GOT3 (cell line): ENCODE measurements at places on chromosomes 3 and 15.

DNA sequence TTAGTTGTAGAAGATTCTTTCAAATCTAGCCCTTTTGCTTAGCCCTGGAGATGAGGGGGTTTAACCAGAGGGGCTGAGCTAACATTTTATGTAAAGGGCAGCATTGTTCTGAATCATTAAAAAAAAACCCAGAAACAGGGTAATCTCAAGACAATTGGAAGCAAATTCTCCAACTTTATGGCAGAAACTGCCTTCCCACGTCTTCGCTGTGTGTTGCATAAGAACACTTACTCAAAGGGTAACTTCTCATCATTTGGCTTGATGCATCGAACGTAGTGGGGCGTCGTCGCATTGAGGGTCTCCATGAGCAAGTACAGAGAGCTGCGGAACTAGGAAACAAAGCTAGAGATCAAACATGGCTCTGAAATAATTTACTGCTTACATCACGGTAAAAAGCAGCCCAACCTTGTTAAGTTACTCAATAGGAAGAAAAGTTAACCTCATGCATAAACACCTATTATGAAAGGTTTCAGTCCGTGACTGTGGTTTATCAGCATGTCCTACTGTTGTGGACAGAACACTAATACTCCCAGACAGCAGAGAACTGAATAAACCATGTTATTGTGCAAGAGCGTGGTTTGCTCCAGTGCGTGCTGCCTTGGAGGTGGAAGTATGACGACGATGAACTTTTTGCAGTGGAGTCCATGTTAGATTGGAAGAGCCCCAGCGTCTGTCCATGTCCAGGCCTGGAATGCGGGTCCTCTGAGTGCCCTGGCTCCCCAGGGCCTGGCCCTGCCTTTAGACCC, 48.7 kb downstream of the MYO5C start:
- DNase-seq = no peak

- DNase-seq = no peak
Measured at GRCh38 chr3:187935623-187936156, 190.4 kb upstream of the BCL6 start.

GRCh38 chr3:65642883-65643282, 395.8 kb downstream of the MAGI1 start:
- DNase-seq = no peak

GRCh38 chr3:152554980-152555379, 280.0 kb upstream of the P2RY1 start:
- DNase-seq = no peak

- DNase-seq = no peak
Measured at GRCh38 chr3:11651900-11652299, 8.2 kb upstream of the VGLL4 start.

- DNase-seq = peak; percentile 47
Measured at GRCh38 chr3:151146071-151146730, 56.8 kb downstream of the GPR171 start.

DNA sequence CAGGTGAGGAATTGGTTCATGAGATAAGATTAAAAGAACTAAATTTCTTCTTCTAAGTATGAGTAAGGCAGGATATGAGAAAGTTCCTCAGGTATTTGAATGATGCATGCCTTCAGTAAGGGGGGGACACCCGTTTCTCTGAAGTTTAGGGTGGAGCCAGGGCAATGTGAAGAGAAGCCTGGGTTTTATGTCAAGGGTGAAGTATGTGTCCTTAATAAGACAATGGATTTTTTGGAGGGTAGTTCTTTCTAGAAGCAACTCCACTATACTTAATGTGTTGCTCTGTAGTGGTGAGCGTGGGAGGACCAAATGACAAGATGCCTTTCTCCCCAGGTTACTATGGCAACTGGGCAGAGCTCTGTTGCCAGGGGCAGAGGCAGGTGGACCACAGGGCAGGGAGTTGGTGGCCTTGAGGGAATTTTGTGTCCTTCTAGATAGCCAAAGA, 44.0 kb downstream of the PHLDB2 start:
- DNase-seq = no peak

- no peak for DNase-seq
Measured at GRCh38 chr15:78992416-78993256, 47.8 kb upstream of the CTSH start.

DNA sequence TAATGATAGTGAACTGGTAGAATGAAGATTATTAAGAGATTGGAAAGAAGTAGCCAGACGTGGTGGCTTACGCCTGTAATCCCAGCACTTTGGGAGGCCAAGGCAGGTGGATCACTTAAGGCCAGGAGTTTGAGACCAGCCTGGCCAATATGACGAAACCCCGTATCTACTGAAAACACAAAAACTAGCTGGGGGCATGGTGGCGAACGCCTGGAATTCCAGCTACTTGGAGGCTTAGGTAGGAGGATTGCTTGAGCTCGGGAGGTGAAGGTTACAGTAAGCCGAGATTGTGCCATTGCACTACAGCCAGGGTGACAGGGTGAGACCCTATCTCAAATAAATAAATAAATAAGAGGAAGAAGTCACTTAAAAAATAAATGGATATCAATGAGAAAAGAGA, 14.0 kb downstream of the USP8 start:
- no peak for DNase-seq

- DNase-seq = no peak
Measured at GRCh38 chr3:132196113-132196512, 121.1 kb upstream of the ACP3 start.

- DNase-seq = no peak
Measured at GRCh38 chr15:68900027-68900426, 30.3 kb upstream of the SPESP1 start.

- DNase-seq = no peak
Measured at GRCh38 chr3:156727519-156728205, 53.3 kb downstream of the TIPARP start.

DNA sequence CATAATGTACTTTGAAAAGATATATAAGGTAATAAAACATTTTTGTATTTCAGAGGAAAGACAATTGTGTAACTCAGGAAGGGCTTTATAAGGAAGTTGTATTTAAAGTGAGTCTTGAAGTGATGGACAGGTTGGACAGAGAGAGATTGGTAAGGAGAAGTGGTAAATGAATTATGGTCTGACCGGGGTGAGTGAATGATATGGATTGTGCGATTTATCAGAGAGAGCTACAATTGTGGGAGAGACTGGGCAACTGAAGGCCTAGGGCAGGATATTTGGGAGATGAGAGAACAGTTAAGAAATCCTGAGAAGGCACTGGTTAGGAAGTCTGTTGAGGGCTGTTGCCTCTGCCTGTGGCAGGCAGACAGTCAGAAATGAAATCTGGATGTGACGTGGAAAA, 14.8 kb downstream of the IL1RAP start:
- no peak for DNase-seq

GRCh38 chr3:61683549-61684236, 122.3 kb downstream of the PTPRG start:
- no peak for DNase-seq

GRCh38 chr3:167872941-167873340, 137.4 kb downstream of the SERPINI1 start:
- no peak for DNase-seq

GRCh38 chr3:119880966-119881365, 99.1 kb downstream of the NR1I2 start:
- DNase-seq = no peak

- DNase-seq = no peak
Measured at GRCh38 chr3:193842029-193842798, 249.2 kb downstream of the OPA1 start.

DNA sequence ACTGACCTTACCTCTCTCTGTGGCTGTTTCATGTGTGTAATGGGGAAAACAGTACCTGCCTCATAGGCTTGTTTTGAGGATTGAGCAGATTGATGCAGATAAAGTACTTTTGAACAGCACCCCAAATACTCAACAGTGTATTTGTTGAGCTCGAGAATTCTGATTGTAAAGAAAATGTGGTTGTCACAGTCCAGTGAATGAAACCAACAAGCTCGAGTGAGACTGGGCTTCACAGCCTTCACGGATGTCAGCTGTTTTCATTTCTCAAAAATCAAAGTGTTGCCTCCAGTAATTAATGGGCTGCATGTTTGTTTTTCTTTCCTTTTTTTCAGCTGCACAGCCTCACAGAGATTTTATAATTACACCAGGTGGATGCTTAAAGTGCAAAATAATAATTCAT, 43.7 kb downstream of the PARP15 start:
- DNase-seq = no peak

- DNase-seq = no peak
Measured at GRCh38 chr3:154783061-154783460, 297.1 kb upstream of the MME start.

GRCh38 chr3:138241061-138241460, 54.0 kb downstream of the ARMC8 start:
- no peak for DNase-seq

DNA sequence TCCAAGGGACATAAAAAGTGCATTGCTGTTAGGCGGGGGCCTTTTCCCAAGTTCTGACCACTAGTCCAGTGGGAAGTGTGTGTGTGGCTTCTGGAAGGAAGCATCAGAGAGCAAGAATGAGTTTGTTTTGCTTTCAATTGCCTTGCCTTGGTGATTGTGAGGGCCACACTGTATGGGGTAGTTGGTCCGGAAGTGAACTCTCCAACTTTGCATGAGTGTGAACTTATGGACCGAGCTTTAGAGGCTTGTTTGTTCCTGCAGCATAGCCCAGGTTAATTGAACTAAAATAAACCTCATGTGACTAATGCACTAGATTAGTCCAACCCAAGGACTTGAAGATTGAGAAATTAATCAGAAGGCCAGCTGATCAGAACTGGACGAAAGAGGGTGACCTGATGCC, 171.7 kb downstream of the NR2F2 start:
- no peak for DNase-seq

DNA sequence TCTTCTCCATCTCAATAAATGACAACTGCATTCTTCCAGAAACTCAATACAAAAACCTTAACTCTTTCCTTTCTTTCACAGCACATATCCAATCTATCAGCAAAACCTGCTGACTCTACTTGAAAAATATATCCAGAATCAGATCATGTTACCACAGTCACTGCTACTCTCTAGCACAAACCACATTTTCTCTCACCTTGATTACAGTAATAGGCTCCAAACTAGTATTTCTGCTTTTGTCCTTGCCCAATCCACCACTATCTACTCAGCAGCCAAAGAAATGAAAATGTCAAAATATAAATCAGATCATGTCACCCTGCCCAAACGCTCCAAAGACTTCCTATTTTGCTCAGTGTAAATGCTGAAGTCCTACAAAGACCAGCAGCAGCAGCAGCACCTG, 15.2 kb downstream of the TMCC1 start:
- no peak for DNase-seq

GRCh38 chr3:149977386-149977785, 6.7 kb upstream of the PFN2 start:
- no peak for DNase-seq

- no peak for DNase-seq
Measured at GRCh38 chr3:46700772-46701171, 420 bp upstream of the TMIE start.

DNA sequence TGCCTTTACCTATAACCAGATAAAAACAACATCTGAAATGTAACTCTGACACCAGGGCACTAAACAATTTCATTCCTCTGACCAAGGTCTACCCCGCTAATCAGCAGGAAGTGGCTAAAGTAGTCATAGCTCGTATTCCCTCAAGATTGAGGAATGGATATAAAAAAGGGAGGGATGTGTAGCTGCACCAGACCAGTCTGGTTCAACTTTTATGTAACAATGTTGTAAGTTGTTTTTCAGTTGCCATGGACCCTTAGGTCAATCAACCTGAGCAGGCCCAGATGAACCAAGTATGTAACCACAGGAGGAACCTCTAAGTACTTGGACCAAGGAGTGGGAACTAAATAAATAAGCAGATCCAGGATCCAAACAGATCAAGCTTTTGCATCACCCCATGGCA, 28.4 kb upstream of the IFT57 start:
- DNase-seq = no peak

- no peak for DNase-seq
Measured at GRCh38 chr3:132730891-132731580, 8.8 kb upstream of the NPHP3 start.

DNA sequence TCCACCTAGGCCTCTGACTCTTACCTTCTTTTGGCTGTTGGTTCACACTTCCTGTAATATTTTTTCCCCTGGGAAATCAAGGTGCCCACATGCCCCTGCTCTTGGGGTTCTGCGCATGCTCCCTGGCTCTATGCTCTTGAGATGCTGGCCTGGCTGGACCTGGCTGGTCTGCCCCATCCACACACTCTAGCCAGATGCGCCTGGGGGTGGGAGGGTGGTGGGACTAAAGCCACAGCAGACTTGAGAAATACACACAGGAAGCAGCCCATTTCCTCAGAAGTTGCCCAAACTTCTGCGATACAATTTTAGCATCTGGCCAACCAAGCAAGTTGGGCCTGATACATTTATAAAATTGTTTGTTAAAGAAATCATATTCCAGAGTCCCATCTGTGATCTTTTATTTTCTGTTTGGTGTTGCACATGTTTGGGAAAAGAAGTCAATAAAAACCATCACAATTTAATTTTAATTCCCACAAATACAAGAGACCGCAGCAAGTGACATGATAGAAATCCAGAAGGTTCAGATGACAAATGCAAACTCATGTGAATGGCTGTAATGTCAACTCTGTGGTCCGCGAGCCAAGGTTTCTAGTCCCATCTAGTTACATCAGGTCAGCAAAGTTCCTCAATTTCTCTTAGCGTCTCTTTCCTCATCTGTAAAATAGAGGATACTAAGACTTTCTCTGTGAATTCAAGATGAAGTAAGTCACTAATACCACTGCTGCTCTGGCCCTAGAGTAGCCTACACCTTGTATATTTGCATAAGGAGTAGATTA, 55.9 kb upstream of the MEF2A start:
- DNase-seq = no peak

- DNase-seq = no peak
Measured at GRCh38 chr3:48507256-48508061, 3.5 kb upstream of the SHISA5 start.
